EL (cell line): ENCODE measurements at places on chromosomes 6 and 20.
A peak's percentile ranks its signal among the peaks of the same experiment; 100 is the strongest.

- peak; percentile 2 for DNase-seq
Measured at GRCh38 chr6:102075539-102075938, 682.0 kb downstream of the GRIK2 start.

DNA sequence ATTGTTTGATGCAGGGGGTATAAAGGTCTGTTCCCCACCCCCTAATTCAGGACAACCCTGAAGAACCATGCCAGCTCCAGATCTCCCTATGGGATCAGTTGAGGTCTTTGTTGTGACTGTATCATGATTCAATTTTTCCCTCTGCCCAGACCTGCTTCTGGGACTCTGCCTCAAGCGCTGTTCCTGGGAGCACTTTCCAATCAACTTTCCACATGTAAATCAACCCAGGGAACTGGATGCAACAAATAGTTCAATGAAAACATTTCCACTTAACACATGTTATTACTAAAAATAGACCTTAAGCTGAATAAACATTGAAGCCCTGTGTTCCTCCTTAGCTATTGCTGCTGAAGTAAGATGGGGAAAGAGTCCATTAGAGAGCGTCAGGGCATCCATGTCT is 139.5 kb downstream of the C6orf58 start:
- DNase-seq = no peak

DNA sequence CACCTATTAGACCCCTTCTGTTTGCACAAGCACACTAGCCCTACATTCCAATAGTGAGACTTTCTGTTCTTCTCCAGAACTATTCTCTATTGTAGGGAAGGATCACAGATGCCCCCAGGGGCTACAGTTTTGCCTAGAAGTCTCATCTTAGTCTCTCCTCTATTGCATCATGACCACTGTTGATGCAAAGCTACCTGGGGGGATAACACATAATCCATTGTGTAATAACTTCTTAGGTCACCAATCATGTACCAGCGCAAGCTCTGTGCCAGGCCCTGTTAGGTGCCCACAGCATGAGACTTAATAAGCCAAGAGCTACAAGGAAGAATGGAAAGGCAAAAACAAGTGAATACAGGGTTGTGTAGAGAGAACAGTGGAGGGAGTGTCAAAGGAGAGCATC is 98.1 kb upstream of the TNFAIP3 start:
- no peak for DNase-seq

GRCh38 chr20:25278636-25279361 is 30.9 kb downstream of the PYGB start:
- DNase-seq = no peak

DNA sequence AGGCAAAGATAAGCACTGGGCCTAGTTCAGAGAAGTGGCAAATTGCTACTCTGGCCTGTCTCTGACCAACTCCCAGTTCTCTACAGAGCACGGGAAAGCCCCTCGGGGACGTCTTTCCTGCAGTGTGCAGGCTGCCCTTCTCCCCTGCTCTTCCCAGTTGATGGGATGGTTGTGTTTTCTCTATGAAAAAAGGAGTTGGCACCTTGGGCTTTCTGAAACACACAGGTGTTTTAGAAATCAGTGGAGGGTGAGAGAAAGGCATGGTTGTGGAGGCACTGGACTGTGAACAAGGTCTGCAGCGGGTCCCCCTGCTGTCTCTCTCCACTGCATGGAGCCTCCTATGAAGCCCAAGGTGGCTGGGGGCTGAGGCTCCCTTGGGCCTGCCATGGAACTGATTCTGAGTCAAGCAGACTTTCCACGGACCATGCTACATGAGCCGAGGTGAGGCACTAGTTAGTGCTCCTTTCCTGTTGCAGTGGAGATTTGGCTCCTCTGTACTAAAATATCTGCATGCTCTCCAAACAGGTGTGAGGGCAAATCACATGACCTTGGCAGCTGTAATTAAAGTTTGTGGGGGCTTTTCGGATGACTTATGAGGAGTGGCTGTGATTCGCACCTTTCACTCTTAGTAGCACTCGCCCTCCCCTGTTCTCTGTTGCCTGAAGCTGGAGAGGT is 16.3 kb downstream of the GTSF1L start:
- DNase-seq = no peak

GRCh38 chr20:32819992-32820697 is 391 bp downstream of the MAPRE1 start:
- DNase-seq = no peak

DNA sequence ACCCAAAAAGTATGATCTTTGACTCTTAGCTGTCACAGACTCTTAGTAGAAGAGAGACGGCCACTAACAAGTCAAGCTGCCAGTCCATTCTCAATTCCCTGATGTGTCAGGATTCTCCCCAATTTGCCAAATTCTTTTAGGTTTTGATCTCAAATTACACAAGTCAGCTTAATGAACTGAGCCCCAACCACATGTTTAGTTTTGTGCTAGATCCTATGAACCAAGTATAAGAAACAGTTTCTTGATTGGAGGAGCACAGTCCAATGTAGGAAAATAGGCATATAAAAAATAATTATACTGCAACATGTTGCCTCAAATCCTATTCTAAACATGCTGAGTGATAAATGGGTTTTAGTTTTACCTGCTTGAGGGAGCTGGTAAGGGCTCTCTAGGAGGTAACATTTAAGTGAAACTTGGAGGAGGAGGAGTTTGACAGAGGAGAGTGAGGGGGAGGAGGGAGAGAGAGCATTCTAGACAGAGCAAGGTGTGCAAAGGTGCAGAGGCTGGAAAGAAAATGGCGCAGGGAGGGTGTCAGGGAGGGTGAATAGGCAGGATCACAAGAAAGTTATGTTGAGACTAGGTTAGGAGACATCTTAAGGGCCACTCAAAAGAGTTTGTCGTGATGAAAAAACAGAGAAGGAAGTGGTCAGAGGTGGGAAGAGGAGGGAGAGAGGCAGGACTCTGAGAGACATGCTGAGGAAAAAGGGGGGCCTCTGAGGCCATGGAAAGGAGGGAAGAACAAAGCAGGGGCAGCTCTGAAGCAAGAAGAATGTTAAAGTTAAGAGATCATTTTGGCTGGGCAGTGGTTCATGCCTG is 22.8 kb upstream of the FAM83C start:
- DNase-seq = no peak

- DNase-seq = no peak
Measured at GRCh38 chr6:107121964-107122495, 6.7 kb upstream of the BEND3 start.

DNA sequence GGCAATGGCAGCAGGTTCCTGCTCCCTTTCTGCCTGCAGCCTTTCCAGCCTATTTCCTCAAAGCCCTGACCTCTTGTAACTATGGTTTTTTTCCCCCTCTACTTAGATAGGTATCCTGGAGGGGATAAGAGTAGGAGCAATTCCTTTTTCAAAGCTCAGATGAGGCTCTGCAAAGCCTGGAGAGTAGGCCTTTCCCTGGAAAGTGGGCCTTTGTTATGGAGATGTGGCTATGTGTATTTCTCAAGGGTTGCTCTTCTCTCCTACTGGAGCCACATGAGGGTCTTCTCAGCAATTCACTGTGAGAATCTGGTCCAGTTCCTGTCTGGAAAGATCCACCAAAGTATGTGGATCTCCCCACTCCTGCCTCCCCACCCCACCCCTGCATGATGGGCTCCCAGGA is 96.0 kb downstream of the DTD1 start:
- no peak for DNase-seq

DNA sequence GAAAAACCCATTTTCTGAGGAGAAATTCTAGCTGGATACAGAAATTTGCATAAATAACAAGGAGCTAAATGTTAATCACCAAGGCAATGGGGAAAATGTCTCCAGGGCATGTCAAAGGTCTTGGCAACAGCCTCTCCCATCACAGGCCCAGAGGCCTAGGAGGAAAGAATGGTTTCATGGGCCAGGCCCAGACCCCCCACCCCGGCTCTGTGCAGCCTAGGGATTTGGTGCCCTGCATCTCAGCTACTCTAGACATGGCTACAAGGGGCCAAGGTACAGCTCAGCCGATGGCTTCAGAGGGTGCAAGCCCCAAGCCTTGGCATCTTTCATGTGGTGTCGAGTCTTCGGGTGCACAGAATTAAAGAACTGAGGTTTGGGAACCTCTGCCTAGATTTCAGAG is 321.2 kb upstream of the ID4 start:
- DNase-seq = no peak

DNA sequence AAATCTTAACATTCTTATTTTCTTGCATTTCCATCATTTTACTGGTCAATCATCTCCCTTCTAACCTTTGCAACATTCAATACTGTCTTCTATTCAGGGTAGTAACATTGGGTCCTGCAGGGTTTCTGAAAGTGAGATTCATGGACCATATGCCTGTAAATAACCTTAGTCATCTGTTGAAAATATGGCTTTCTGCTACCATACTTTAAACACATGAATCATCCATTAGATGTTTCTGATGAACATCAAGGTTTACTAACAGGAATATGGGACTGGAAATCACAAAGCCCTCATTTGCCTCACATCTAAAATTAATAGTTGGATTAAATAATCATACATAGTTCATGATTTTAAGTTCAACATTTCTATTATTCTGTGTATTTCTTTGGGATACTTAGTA is 475.9 kb upstream of the MARCKS start:
- DNase-seq = peak; percentile 37

DNA sequence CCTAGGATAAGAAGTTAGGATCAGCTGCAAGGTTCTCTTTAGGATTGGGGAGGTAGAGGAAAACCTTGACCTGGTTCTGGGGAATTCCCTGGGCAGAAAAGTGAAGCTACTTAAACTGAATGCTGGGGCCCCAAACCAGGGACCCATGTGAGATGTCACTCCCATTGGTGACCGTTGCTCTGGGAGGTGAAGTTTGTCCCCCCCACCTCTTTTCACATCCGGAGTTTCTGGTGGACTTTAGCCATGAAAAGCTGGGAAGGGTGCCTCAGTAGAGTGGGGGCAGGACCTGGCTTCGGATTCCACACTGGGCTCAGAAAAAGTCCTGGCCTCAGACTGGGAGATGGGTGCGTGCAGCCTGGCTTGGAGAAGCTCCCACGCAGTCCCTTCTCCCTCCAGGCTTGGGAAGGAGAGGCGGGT is 13.2 kb downstream of the TJAP1 start:
- DNase-seq = no peak

DNA sequence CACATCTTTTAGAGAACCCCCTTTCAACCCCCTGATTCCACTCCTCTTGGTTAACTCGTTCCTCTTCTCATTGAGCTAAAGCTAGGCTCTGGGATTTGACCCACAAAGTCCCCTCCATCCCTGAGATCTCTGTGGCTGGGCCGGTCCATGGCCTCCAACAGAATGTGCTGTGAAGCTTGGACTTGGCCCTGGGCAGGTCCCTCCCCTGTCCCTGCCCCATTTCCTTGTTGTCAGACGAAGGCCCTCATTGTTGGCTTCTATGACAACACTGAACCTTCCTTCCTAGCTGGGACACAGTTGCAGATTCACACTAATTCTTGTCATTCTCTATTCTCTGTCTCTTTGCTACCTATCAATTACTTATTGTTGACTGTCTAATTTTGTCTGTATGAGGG is 156.1 kb downstream of the SYCP2 start:
- DNase-seq = no peak

DNA sequence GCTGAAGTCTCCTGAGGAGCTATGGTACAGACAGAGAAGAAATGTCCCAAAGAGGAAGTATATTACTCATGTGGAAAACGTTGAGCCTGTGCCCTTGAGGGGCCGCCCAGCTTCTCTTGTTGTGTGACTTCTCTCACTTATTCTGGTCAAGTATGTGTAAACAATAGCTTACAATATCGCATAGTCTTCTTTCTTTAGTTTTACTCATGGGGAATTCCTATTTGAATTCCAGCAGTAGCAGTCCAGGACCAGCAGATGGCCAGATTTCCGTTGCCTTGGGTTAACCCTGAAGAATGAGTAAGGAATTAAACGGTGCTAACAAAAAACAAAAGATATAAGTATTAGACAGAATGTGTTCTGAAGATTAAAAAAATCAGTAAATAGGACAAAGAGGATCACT is 522.0 kb upstream of the GJE1 start:
- peak; percentile 15 for DNase-seq
